ENCODE measurements at places on chromosomes 3 and 15. TPM values are rescaled to one million over a fixed set of nuclear protein-coding genes. Genes with fewer than 3 reads are reported as not detected.

DNA sequence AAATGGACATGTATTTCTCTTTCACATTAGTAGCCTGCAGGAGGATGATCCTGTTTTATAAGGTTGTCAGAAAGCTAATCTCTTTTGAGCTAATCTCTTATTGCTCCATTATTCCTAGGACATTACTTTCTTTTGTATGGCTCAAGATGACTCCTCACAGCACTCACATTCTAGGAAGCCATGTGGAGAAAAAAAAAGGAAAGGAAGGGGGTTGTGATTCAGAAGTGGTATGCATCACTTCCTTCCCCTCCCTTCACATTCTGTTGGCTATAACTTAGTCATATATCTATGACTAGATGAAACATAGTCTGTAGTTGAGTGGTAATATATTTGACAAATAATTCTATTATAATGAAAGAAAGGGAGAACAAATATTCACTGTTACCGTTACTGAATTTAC, 168.8 kb upstream of the TTC14 start:
- H3K27me3 ChIP-seq, result no peaks in the 10 kb centered on the region
- H3K27ac ChIP-seq, result no peak overlapping the region
- H3K36me3 ChIP-seq, result no peaks in the 10 kb centered on the region
- H3K4me3 ChIP-seq, result no peak overlapping the region
- no peaks in the 10 kb centered on the region for H3K4me1 ChIP-seq
- no peak for DNase-seq

GRCh38 chr15:31442699-31443111, 116.1 kb downstream of the KLF13 start:
- peak overlapping the region; percentile 37 for H3K27ac ChIP-seq

GRCh38 chr3:151561878-151562277, 101.0 kb upstream of the IGSF10 start:
- no peak for DNase-seq
- no peaks in the 10 kb centered on the region for H3K27me3 ChIP-seq
- H3K4me1 ChIP-seq, result no peaks in the 10 kb centered on the region
- no peaks in the 10 kb centered on the region for H3K36me3 ChIP-seq
- no peak overlapping the region for H3K4me3 ChIP-seq

DNA sequence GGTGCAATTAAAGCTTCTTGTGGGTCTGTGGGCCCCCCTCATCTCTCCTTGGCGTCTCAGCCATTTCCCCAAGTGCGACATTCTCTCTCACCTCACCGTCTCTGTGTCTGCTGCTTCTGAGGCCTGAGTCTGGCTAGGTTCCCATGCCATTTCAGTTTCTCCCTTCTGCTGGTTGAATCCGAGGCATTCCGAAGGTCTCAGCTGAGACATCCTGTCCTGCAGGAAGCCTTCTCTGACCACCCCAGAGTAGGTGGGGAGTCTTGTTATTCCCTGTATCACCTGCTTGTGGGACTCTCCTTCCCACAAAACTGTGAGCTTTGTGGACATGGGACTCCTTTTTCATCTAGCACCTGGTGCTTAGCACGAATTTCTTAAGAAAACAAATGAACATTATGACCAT, 78.3 kb downstream of the ASB7 start:
- no peaks in the 10 kb centered on the region for H3K4me1 ChIP-seq
- DNase-seq, result no peak
- H3K27me3 ChIP-seq, result no peaks in the 10 kb centered on the region
- H3K36me3 ChIP-seq, result no peaks in the 10 kb centered on the region
- no peak overlapping the region for H3K4me3 ChIP-seq

GRCh38 chr3:105174017-105174615, 192.6 kb upstream of the ALCAM start:
- no peaks in the 10 kb centered on the region for H3K36me3 ChIP-seq
- H3K27me3 ChIP-seq, result no peaks in the 10 kb centered on the region
- DNase-seq, result no peak
- no peak overlapping the region for H3K27ac ChIP-seq
- H3K4me1 ChIP-seq, result no peaks in the 10 kb centered on the region

- DNase-seq, result no peak
- no peaks in the 10 kb centered on the region for H3K4me1 ChIP-seq
- H3K27ac ChIP-seq, result no peak overlapping the region
- no peaks in the 10 kb centered on the region for H3K36me3 ChIP-seq
- H3K4me3 ChIP-seq, result no peak overlapping the region
Observed at GRCh38 chr15:60703207-60703933, 224.4 kb upstream of the ICE2 start.

GHSR gene
- not detected for total RNA-seq

LMAN1L gene
- not detected for total RNA-seq

AHSG gene
- not detected for total RNA-seq

PATL2 gene
- 2.2 TPM for total RNA-seq
